ENCODE measurements at places on chromosomes 12 and 14.
A peak's percentile ranks its signal among the peaks of the same experiment; 100 is the strongest.

- DNase-seq: no peak
These were observed 222.7 kb downstream of the PELI2 start for GRCh38 chr14:56340932-56341331.

DNA sequence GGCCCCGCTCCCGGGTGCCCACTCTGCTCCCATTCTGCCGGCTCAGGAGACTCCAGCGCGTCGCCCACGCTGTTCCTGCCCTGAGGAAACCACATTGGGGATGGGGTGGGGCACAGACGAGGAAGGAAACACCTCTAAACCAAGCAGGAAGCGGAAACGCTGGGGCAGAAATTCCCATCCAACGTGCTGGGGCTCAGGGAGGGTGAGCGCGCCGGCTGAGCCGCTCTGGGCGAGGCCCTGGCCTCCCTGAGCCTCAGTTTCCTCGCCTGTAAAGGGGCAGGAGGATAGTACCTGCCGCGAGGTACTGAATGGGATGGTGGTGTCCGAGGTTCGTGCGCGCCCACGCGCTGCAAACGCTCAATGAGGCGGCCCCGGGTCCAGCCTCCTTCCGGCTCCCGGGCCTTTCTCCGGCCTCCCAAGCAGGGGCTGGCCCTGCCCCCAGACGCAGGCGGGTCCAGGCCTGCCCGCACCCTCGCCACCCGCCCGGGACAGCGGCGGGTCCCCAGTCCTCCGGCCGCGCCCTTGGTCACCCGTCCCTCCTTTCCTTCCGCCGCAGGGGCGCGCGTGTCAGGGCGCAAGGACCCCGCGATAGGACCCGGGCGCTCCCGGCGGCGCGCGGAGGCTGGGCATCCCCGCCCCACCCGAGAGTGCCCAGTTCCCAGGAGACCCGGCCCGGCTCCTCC lies 673 bp downstream of the BEGAIN start:
- peak; percentile 75 for DNase-seq

DNA sequence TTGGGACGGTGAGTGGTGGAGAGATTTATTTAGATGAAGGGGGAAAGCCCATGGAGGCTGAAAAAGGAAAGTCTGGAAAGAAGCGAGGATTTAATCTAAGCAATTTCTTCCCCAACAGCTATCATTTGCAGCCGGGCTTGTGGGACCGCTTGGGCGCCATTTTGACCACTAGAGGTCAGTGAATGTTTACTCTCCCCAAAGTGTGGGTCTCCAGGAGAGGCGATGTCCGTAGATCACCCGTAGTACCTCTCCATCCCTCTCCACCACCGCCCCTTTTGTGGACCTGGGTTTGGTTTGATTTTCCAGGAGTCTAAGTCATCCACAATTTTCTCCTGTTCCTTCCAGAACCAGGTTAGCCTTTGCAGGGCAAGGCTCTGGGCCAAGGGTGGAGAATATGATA lies 91.2 kb upstream of the PARP11 start:
- DNase-seq: no peak

GRCh38 chr14:91171291-91171690 lies 57.4 kb downstream of the DGLUCY start:
- DNase-seq: no peak

DNA sequence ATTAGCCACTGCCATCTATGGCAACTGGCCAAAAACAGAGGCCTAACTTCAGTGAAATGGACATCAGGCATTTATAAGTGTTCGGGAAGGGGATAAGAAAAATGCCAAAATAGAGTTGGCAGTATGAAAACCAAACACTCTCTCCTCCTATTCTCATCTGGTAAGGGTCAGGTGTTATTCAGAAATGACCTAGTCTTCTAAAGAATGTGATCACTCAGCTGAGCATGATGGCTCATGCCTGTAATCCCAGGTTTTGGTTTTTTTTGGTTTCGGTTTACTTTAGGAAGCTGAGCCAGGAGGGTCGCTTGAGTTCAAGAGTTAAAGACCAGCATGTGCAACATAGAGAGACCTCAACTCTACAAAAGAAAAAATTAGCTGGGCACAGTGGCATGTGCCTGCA lies 170.3 kb downstream of the GRIN2B start:
- DNase-seq: no peak

GRCh38 chr12:108418164-108418890 lies 79.2 kb upstream of the CMKLR1 start:
- DNase-seq: no peak

- no peak for DNase-seq
These were observed 13.1 kb upstream of the PPP4R4 start for GRCh38 chr14:94161058-94161457.

DNA sequence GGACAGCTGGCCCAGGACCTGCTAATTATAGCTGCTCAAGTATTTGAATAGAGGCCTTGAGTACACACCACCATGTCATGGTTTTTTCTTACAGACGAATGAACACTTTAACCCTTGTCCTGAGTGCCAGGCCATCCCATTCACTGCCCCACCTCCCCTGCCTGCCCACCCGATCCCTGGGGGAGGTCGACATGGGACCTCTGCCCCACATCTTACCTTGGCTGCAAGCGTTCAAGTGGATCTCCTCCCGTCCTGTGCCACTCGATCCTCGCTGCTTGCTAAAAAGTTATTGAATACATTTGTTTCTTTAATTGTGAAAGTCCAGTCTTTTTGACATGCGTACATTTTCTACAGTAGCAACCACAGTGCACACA lies 10.3 kb downstream of the RTL1 start:
- no peak for DNase-seq

- no peak for DNase-seq
These were observed 64.3 kb downstream of the TBX5 start for GRCh38 chr12:114341635-114342034.

DNA sequence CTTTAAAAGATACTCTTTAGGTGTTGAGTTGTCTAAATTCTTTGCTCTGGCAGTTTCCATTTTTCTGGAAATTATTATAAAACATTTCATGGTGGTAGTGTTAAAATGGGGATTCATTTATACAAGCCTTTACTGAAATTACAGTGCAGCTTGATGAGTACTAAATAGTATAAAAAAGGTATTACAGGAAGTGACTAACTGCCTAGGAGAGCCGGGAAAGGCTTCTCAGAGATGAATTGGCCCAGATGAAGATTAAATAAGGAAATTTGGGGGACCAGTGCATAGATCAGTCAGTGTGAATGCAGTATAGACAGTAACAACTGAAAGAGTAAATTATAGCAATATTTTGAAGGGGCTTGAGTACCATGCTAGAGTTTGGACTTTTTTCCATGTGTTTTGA lies 7.5 kb downstream of the PSMA6 start:
- no peak for DNase-seq

DNA sequence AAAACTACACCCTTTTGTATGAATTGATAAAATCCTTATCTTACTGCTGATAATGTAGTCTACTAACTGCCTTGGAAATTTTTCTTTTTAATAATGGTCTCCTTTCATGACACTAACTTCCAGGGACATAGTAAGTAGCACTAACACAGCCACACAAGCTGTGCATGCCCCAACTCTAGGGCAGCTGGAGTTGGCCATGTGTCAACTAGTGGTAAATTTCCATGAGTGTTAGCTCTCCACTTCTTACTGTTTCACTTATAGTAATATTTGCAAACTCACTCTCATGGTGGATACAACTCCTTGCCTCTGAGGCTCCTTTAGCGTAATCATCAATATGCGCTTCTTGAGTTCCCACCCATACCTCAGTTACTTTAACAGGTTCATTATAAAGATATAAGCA lies 38.0 kb downstream of the LGR5 start:
- no peak for DNase-seq

DNA sequence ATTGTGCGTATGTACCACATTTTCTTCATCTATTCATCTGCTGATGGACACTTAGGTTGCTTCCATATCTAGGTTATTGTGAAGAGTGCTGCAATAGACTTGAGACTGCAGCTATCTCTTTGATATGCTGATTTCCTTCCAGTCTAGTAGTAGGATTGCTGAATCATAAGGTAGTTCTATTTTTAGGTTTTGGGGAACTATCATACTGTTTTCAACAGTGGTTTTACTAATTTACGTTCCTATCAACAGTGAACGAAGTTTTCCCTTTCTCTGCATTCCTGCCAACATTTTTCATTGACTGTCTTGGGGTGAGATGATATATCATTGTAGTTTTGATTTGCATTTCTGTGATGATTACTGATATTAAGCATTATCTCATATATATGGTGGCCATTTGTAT lies 482.2 kb downstream of the SLC16A7 start:
- no peak for DNase-seq

DNA sequence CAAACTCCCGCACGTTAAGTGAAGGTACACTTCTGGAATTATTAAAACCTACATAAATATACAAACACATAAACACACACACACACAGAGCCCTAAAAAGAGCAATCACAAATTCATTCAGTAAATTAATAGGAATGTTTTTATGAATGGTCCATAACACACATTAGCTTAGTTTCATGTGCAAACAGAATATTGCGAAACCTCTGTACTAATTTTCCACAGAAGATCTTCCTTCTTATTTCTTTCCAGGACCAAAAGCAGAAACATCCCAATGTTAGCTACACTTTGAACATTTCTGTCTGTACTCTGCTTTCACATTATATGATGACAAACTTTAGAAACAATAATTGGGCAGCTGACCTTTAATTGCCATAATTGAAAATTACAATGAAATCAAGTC lies 101.6 kb downstream of the SOX5 start:
- no peak for DNase-seq

DNA sequence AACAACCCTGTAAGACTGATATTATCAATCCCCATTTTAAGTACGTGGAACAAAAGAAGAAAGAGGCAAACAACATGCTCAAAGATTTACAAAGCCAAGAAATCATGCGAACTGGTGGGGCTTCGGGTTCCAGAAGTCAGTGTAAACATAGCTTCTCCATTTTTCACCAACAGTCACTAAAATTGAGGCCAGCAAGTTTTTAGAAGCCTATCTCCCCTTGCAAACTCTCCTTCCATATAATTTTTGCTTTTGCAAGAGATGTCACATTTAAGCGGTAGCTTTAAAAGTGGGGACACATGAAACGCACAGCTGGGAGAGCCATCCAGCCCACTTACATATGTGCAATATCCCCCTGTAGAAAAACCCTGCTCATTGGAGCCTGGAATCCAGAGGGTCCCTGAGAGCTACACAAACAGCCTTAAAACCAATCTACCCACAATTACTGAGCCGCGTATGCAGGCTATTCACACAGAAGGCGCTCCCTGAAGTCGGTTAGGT lies 797 bp downstream of the SLC11A2 start:
- DNase-seq: no peak

DNA sequence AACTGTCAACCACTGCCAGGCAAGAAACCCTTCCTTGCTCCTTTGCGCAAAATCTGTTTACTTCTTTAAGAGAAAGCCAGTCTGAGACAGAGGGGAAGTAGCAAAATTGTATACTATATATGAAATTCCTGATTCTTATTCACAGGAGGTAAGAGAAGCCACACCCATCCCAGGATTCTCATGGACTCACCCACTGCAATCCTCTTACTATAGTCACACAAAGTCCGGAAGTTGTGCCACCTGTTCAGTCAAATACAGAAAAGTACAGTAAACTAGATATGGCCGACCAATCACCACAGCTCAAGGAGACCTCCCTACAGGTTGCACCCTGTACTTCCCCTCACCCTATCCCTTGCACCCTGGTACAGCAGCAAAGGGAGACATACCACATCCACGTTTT lies 2.9 kb downstream of the PRMT5 start:
- DNase-seq: no peak

GRCh38 chr12:130879212-130879686 lies 7.4 kb downstream of the RAN start:
- DNase-seq: no peak

GRCh38 chr12:95976416-95976832 lies 19.7 kb downstream of the HAL start:
- no peak for DNase-seq

GRCh38 chr14:104240434-104241157 lies 102.2 kb downstream of the KIF26A start:
- DNase-seq: no peak

- no peak for DNase-seq
These were observed 82.1 kb downstream of the CMKLR1 start for GRCh38 chr12:108257004-108257403.

DNA sequence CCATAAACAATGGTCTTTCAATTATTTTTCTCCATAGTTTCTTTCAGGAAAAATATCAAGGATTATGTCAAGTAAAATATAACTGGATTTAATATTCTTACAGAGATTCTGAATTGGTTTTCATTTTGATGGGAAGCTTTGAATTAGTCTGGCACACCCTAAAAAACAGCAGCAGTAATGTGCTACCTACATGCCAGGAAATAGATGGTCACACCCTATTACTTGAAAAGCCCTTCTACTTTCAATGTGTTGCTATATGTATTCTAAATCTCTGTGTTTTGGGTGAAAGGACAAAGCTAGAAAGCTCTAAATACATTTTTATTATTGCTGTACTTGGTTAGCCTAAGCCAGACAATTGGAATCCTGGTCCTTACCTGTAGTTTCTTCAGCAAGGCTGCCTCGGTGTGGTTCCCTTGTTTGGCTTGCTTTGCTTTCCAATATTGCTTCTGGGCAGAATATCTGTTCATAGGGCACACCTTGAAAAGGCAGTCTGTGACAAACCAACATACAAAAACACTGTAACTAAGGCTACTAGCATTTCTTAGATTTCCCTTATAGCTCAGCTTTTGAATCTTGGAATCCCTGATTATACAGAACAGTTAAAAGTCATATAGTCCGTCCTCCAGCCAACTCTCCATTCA lies 107.6 kb downstream of the ITPR2 start:
- no peak for DNase-seq

- peak; percentile 59 for DNase-seq
These were observed 37.3 kb downstream of the AKAP6 start for GRCh38 chr14:32366256-32366879.

GRCh38 chr14:56135001-56135400 lies 16.8 kb downstream of the PELI2 start:
- no peak for DNase-seq

GRCh38 chr12:123602651-123603195 lies 824 bp downstream of the DDX55 start:
- DNase-seq: no peak

GRCh38 chr14:30655658-30656057 lies 33.5 kb downstream of the SCFD1 start:
- DNase-seq: no peak

DNA sequence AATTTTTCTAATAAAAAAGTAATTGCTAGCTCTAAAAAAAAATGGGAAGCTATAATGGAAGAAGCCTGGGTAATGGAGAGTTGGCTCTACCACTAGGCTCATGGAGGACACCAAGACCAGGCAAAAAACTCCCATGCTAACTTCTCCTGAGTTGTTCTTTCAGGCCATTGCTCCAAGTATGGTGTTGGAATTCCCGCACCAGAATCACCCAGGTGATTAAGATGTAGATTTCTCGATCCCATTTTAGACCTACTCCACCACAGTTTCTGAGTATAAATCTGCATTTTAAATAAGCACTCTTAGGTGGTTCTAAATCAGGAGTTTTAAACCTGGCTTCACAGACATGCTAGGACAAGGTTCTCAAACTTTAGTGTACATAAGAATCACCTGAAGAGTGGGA lies 221.0 kb downstream of the EMP1 start:
- DNase-seq: no peak

GRCh38 chr14:67768219-67768618 lies 48.2 kb downstream of the ZFYVE26 start:
- DNase-seq: no peak

- no peak for DNase-seq
These were observed 53.3 kb upstream of the ETV6 start for GRCh38 chr12:11596141-11596540.

Measured in MG63 (cell line).